ENCODE measurements at places on chromosomes 5 and 9.

- no peak for DNase-seq
Observed at GRCh38 chr5:109694451-109694891, 4.7 kb downstream of the MAN2A1 start.

DNA sequence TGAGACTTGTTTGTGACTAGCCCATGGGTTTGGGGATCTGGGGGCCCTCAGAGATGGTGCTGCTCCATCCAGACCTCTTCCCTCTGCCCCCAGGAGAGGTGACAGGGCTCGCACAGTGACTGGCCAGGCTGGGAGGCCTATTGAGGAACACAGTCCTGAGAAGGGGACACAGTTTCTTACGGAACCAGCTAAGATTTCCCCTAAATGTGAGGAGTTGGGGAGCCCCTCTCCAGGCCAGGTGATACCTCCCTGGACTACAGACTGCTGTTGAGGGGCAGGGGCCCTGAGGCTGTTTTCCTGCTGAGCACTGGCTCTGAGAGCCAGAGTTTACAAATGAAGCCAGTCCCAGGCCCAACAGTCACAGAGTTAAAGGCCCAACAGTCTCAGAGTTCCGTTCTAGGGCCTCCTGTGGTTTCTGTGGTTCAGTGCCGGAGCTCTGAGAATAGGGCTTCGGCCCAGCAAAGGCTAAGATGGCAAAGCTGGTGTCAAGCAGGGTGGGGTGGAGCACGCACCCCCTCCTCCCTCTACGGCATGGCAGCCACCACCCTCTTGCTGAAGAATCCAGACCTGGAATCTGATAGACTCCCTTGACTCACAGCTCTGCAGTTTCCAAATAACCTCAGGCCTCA is 1.1 kb upstream of the SEMA4D start:
- peak; percentile 81 for DNase-seq

- no peak for DNase-seq
Observed at GRCh38 chr5:73299665-73300336, 126.8 kb downstream of the TMEM174 start.

DNA sequence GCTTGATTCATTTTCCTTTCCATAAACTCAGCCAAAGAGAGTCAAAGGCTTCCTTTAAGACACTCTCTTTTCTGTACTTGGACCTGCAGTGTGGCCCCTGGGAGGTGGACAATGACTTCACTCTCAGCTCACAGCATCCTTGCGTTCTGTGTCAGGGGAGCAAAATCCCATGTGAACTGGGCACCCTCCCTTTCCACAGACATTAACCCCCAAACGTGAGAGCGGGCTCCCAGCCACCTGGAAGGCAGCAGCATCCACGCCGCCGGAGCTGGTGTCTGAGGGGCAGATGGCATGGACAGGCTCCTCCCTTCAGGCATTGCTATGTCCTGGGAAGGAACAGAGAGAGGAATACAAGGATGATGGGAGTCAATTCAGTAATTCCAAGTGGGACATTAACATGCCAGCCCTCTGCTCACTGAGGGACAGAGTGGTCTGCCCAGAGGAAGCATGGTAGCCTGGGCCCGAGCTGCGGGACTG is 39.5 kb downstream of the TRIP13 start:
- DNase-seq: no peak

- no peak for DNase-seq
Observed at GRCh38 chr5:157303667-157304327, 37.9 kb downstream of the CYFIP2 start.

DNA sequence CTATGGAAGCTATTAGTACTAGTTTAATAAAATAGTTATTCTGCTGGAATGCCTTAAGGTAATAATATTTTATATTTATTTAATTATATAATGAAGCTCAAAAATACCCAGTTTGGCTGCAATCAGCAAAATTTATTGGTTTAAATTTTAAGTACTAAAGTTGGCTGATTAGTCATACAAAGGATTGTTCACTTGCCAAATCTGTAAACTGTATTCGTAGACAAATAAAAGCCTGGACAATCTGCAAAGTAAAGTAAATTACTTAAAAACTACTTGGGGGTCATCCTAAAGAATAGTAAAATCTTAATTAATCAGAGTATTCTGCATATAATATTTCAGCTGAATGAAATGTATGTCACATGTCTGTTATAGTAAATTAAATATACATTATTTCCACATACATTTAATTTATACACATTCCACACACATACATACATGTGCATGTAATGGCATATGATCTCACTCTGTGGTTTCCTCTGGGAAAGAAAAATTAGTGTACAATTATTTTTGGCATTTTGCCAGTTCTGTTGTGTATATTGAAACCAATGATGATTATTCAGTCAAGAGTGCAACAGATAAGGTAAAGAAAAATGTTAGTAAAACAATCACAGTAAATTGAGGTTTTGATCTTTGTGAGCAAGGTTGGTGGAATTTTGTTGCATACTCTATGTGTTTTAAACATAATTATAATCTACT is 455.9 kb downstream of the CDH9 start:
- DNase-seq: no peak

All from activated CD4-positive, alpha-beta T cell treated with anti-CD3 and anti-CD28 coated beads, Interleukin-2, amount 50 U/mL, for 16 hours (primary cell).